Thoracic aorta (tissue), 2 donors: ENCODE measurements at places on chromosomes 6 and 20. TPM values are rescaled to one million over a fixed set of nuclear protein-coding genes. Genes with fewer than 3 reads are reported as not detected.

Gene PGC
- 53.1 TPM for total RNA-seq

Gene ADGRG6
- 6.8 TPM for total RNA-seq

Gene SAMD3
- 1.8 TPM for total RNA-seq

Gene CDSN
- 1.6 TPM for total RNA-seq

Gene VSTM2L
- total RNA-seq: 5.4 TPM

Gene BMP2
- total RNA-seq: 10.4 TPM

Gene BEND6
- 0.27 TPM for total RNA-seq

Gene SLC13A3
- total RNA-seq: 3.2 TPM

Gene GHRH
- not detected for total RNA-seq

Gene BHLHE23
- total RNA-seq: not detected

Gene IL20RA
- 1.2 TPM for total RNA-seq

Gene OOEP
- not detected for total RNA-seq

Gene MCHR2
- not detected for total RNA-seq

Gene HCK
- 38.1 TPM for total RNA-seq

Gene RNF182
- total RNA-seq: not detected

Gene ARMC2
- total RNA-seq: 22.5 TPM

Gene CAP2
- 20.6 TPM for total RNA-seq

Gene TFAP2B
- 2.5 TPM for total RNA-seq

Gene MEI4
- not detected for total RNA-seq

Gene ID4
- total RNA-seq: 130 TPM

Gene C6orf15
- not detected for total RNA-seq

Gene BTN2A1
- 24.5 TPM for total RNA-seq

GRCh38 chr20:52751571-52751970, 220.6 kb upstream of the TSHZ2 start:
- H3K4me1 ChIP-seq: no peaks in the 10 kb centered on the region
- H3K4me3 ChIP-seq: no peak overlapping the region
- DNase-seq: no peak
- H3K36me3 ChIP-seq: no peaks in the 10 kb centered on the region
- H3K27me3 ChIP-seq: no peaks in the 10 kb centered on the region
- H3K27ac ChIP-seq: no peak overlapping the region

GRCh38 chr20:41408986-41409385, 42.4 kb upstream of the EMILIN3 start:
- H3K27me3 ChIP-seq: no peaks in the 10 kb centered on the region
- DNase-seq: no peak
- H3K4me1 ChIP-seq: peaks cover 15% of the 10 kb centered on the region

DNA sequence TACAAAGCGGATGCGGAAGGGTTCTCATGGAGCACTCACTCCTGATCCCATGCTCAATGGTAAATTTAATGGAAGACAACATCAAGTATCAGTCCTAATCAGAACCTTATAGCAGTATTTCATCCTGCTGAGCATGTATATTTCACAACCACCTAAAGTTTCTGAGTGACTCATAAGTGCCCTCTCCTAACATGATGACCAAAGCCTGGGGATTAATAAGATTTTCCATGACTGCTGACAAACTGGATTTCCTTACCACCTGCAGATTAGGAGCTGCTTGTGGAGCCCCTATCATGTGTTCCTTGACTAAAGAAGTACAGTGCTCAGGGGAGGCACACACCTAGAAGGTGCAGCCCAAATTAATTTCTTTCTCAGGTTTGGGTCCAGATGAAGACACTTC, 112.8 kb downstream of the INSM1 start:
- H3K27ac ChIP-seq: no peak overlapping the region
- no peak overlapping the region for H3K4me3 ChIP-seq
- H3K36me3 ChIP-seq: no peaks in the 10 kb centered on the region
- no peak for DNase-seq
- H3K4me1 ChIP-seq: no peaks in the 10 kb centered on the region

- no peak overlapping the region for H3K4me3 ChIP-seq
- no peak overlapping the region for H3K27ac ChIP-seq
- DNase-seq: no peak
- no peaks in the 10 kb centered on the region for H3K36me3 ChIP-seq
- no peaks in the 10 kb centered on the region for H3K27me3 ChIP-seq
- peaks cover 6% of the 10 kb centered on the region for H3K4me1 ChIP-seq
Observed at GRCh38 chr20:41135187-41135887, 2.0 kb upstream of the PLCG1 start.

GRCh38 chr6:131877999-131878789, 70.4 kb downstream of the ENPP1 start:
- no peak overlapping the region for H3K27ac ChIP-seq
- no peaks in the 10 kb centered on the region for H3K4me1 ChIP-seq
- no peak for DNase-seq
- no peaks in the 10 kb centered on the region for H3K27me3 ChIP-seq
- H3K36me3 ChIP-seq: peaks cover 26% of the 10 kb centered on the region

DNA sequence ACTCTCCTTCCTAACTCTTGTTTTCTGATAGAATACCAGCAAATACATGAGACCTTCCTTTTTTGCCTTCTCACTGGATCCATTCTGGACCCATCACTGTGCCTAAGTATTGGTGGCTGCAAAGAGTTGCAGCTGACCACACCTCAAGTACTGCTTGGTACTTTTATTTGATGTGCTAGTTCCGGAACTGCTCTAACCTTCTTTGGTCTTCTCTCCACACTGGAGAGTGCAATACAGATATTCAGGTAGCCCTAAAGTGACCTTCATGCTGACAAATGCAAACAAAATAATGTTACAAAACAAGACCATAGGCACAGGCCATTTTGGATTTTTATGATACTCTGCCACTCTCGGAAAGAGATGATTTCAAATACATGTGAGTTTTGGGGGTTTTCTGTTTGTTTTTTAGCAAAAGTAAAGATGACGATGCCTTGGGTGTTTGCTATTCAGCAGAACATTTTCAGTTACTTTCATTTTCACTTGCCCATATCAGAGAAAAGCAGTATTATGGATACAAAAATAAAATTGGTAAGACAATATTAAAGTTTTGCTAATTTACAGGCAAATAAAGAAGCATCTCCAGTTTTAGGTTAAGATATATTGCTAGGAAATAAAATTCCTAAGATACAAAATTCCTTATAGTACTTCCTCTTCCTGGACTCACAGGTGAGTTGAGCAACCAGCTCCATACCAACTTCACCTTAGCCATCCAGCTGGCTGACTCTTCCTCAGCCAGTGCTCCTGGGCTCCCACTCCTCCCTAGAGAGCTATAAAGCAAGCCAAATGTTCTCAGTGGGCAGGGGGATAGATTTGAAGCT, 42.0 kb downstream of the PTPRK start:
- DNase-seq: no peak
- H3K27me3 ChIP-seq: no peaks in the 10 kb centered on the region
- H3K36me3 ChIP-seq: no peaks in the 10 kb centered on the region
- no peak overlapping the region for H3K27ac ChIP-seq
- peaks cover 7% of the 10 kb centered on the region for H3K4me1 ChIP-seq

- H3K36me3 ChIP-seq: no peaks in the 10 kb centered on the region
- H3K4me3 ChIP-seq: no peak overlapping the region
- H3K27ac ChIP-seq: no peak overlapping the region
- no peaks in the 10 kb centered on the region for H3K27me3 ChIP-seq
Observed at GRCh38 chr20:21124190-21124589, 1.7 kb upstream of the KIZ start.

GRCh38 chr6:131828080-131828479, 20.3 kb downstream of the ENPP1 start:
- peaks cover 37% of the 10 kb centered on the region for H3K4me1 ChIP-seq
- H3K27ac ChIP-seq: peak overlapping the region; percentile 44
- H3K27me3 ChIP-seq: no peaks in the 10 kb centered on the region
- H3K4me3 ChIP-seq: no peak overlapping the region

- no peaks in the 10 kb centered on the region for H3K27me3 ChIP-seq
- no peaks in the 10 kb centered on the region for H3K36me3 ChIP-seq
- H3K4me3 ChIP-seq: no peak overlapping the region
- no peak for DNase-seq
- H3K27ac ChIP-seq: no peak overlapping the region
Observed at GRCh38 chr20:19143890-19144289, 68.6 kb upstream of the SLC24A3 start.

GRCh38 chr6:149065658-149066556, 251.6 kb upstream of the TAB2 start:
- no peak for DNase-seq
- H3K27me3 ChIP-seq: no peaks in the 10 kb centered on the region
- H3K4me1 ChIP-seq: peaks cover 51% of the 10 kb centered on the region
- no peaks in the 10 kb centered on the region for H3K36me3 ChIP-seq
- no peak overlapping the region for H3K4me3 ChIP-seq

- no peaks in the 10 kb centered on the region for H3K27me3 ChIP-seq
- no peaks in the 10 kb centered on the region for H3K36me3 ChIP-seq
- no peak for DNase-seq
- H3K4me1 ChIP-seq: no peaks in the 10 kb centered on the region
- H3K27ac ChIP-seq: no peak overlapping the region
Observed at GRCh38 chr20:2822073-2822472, 5.9 kb downstream of the TMEM239 start.

DNA sequence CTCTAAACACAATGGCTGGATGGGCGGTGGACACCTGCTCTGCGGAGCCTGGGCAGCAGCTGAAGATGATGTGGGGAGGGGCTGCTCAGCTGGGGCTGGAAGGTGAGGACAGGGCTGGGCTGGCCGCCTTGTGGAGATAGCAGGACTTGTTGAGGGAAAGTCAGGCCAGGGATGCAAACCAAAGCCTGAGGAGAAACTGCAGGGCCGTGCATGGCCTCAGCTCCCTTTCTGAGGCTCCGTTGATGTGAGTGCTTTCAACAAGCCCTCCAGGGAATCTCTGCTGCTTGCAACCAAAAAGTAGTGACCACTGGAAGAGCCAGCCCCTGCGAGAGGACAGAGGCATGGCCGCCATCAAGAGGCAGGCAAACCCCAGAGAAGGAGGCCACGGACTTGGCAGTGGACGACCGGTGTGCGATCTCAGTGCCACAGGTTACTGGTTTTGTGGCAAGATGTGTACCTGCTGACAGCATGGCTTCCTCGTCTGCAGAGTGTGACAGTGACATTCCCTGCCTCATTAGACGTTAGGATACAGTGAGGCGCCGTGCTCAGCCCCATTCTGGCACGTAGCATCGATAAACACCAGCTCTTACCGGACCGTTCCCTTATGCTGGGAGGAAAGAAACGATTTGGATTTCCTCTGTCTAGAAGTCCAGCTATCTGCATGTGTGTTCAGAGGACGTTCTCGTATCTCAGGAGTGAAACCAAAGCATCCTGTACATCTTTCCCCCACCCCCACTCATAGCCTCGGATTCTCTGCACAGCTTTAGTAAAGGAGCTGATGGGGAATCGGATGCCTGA, 37.9 kb downstream of the ERMARD start:
- no peak for DNase-seq
- no peaks in the 10 kb centered on the region for H3K27me3 ChIP-seq
- peak overlapping the region; percentile 75 for H3K4me3 ChIP-seq

GRCh38 chr20:20887593-20888265, 175.3 kb upstream of the RALGAPA2 start:
- H3K27ac ChIP-seq: no peak overlapping the region
- H3K27me3 ChIP-seq: no peaks in the 10 kb centered on the region
- no peaks in the 10 kb centered on the region for H3K36me3 ChIP-seq
- H3K4me1 ChIP-seq: no peaks in the 10 kb centered on the region

- no peaks in the 10 kb centered on the region for H3K27me3 ChIP-seq
- H3K27ac ChIP-seq: no peak overlapping the region
- peaks cover 38% of the 10 kb centered on the region for H3K36me3 ChIP-seq
- DNase-seq: no peak
- H3K4me3 ChIP-seq: no peak overlapping the region
Observed at GRCh38 chr6:41598670-41599014, 39.6 kb upstream of the MDFI start.

DNA sequence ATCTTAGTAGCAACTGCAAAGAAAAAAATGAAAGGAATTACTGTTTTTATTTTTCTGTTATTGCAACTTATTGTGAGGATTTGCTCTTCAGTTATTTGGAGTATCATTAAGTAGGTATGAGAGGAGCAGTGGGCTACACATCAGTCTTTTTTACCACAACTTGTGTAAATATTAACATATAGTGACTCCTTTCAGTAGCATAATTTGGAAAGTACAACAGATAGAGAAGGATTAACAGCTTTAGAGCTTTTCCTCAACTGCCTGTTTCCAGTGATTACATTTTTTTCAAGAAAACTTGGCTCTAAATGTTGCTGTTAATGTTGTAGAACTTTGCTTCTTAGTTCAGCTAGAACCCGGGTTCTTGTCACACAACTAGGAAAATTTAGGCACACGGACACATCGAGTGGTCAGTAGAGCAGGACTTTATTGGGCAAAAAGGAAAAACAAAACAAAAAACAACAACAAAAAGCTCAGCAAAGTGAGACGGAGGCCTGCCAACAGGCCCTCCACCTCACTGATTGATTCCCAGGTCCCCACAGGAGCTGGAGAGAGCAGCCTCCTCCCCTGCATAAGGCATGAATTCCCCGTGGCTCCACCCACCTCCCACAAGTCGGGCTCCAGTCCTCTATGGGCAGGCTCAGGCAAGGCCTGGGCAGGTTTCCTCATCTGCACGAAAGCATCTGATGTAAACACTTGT, 75.1 kb downstream of the ADGRG6 start:
- no peaks in the 10 kb centered on the region for H3K4me1 ChIP-seq
- no peak overlapping the region for H3K27ac ChIP-seq
- no peaks in the 10 kb centered on the region for H3K36me3 ChIP-seq
- no peak for DNase-seq

DNA sequence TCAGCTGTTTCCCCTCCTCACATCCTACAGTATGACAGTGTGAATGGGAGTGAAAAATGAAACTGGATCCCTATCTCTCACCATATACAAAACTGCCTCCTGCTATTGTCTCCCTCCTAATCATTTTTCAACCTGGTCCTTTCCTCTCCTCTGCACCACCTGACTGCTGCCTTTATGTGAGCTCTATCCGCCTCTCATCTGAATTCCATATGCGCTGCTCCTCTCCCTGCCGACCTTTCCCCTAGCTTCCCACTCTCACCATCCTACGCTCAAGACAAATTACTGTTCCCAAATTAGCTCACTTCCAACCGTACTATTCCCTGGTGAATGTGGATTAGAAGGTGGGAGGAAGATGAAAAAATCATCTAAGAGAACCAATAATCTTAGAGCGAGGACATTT, 148.4 kb upstream of the FBXL4 start:
- no peak overlapping the region for H3K27ac ChIP-seq
- no peaks in the 10 kb centered on the region for H3K36me3 ChIP-seq
- DNase-seq: no peak
- H3K27me3 ChIP-seq: no peaks in the 10 kb centered on the region

DNA sequence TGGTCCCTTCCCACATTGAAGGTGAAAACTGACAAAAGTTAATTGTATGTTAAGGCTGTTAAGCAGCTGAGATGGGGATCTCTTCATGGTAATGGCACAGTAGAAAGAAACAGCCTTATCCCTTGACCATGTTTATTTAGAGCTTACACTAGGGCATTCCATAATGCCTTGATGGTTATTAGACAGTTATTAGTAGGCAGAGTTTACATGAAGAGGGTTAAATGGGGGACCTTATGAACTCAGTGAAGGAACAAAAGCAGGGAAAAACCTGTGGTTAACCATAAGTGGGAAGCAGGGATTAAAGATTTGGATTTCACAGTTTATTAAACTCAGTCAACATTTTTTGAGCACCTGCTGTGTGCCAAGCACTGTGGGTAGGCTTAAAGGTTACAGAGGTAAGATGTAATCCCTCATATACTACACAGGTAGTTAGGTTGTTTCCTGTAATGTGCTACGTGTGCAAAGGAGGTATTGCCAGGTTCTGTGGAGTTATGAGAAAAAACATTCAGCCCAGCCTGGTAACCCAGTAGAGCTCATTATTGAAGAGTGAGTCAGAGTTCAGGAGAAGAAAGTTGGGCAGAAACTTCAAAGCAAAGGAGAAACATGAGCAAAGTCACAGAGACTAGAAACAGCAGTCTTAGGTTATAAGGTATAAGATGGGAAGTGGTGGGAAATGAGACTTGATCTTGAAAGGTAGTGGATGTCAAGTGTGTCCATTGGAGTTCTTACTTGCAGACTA, 32.3 kb upstream of the GNRH2 start:
- no peak for DNase-seq
- H3K36me3 ChIP-seq: peaks cover 20% of the 10 kb centered on the region
- H3K27ac ChIP-seq: no peak overlapping the region
- no peaks in the 10 kb centered on the region for H3K27me3 ChIP-seq
